Right renal pelvis (tissue), 4 donors: ENCODE measurements at places on chromosomes 12 and 14. TPM values are rescaled to one million over a fixed set of nuclear protein-coding genes. Genes with fewer than 3 reads are reported as not detected.

DNA sequence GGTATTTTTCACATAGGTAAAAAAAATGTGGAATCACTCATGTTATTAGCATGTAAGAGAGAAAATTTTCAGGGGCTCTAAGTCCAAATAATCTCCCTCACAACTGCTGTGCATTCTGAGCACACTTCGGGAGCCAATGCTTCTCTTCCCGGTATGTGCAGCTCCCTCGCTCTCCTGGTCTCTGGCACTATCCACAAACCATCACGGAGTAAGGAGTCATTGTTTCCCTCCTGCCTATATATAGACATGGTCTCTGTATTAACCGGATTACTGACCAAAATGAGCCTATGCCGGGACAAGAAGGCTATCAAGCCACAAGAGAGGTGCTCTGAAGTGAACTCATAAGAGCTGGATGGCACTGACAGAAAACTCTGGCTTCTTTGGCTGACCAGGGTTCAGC, 13.4 kb downstream of the HECTD4 start:
- DNase-seq, result no peak

C2CD5 gene
- 80.6 TPM for polyA plus RNA-seq

SLC5A8 gene
- 31.3 TPM for polyA plus RNA-seq

NTN4 gene
- polyA plus RNA-seq, result 101 TPM

DNA sequence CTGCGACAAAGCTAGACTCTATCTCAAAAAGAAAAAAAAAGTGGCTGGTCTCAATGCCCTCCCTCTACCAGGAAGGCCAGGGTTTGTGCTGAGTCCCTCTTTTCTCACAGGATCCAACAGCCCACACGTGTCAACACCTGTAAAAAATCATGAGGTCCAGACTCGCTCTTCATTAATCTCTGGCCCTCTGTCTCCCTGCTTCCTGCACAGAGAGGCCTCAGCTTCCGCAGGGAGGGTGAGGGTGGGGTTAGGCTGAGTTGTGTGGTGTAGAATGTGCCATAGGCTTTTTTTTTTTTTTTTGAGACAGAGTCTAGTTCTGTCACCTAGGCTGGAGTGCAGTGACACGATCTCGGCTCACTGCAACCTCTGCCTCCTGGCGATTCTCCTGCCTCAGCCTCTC, 6.1 kb downstream of the CFAP73 start:
- no peak for DNase-seq

DNA sequence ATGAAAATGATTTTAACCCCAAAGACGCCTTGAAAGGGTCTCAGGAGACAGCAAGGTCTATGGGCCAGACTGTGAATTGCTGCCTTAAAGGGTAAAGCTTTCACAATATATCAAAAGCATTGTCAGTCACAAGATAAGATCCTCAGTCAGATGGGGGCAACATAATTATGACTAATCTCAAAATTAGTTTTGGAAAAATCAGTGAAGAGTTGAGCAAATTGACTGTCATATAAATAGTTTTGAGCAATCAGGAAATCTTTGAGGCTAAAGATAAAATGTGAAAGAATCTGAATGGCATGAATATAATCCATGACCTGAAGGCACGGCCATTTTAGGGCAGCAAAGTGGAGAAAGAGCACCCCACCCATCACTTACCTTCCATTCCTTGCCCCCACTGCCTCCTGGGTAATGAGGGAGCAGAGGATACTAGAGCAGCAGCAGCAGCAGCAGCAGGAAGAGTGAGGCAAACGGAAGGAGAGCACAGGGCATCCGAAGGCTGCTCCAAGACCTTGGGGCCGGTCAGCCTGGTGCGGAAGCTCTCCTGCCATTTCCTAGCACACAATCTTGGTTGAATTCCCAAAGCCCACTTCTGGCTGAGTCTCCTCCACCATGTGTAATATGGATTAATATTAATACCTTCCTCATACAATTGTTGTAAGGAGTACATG, 7.0 kb downstream of the STON2 start:
- no peak for DNase-seq

ESYT1 gene
- 75.9 TPM for polyA plus RNA-seq

- DNase-seq, result no peak
These were observed 258.6 kb downstream of the KTN1 start for GRCh38 chr14:55838529-55839052.

DNA sequence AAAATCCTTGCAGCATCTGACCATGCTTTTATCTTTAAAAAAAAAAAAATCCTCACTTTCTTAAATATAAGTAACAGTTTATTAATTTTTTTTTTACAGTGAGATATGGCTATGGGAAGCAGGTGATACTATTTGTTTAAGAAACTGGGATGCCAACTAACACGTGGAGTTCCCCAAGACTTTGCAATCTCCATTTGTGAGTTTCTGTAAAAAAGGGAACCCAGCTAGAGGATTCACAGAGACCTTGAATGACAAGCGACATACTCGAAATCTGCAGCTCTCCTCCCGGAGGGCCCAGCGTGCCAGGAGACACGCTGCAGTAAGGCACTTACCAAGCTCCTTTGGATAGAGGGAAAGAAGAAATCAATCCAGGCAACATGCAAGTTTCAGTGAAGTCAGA, 30.1 kb downstream of the SLC15A4 start:
- DNase-seq, result no peak

SLC7A7 gene
- 132 TPM for polyA plus RNA-seq

- no peak for DNase-seq
These were observed 61.8 kb downstream of the GLT1D1 start for GRCh38 chr12:128914908-128915563.

RERG gene
- 42.5 TPM for polyA plus RNA-seq

DNA sequence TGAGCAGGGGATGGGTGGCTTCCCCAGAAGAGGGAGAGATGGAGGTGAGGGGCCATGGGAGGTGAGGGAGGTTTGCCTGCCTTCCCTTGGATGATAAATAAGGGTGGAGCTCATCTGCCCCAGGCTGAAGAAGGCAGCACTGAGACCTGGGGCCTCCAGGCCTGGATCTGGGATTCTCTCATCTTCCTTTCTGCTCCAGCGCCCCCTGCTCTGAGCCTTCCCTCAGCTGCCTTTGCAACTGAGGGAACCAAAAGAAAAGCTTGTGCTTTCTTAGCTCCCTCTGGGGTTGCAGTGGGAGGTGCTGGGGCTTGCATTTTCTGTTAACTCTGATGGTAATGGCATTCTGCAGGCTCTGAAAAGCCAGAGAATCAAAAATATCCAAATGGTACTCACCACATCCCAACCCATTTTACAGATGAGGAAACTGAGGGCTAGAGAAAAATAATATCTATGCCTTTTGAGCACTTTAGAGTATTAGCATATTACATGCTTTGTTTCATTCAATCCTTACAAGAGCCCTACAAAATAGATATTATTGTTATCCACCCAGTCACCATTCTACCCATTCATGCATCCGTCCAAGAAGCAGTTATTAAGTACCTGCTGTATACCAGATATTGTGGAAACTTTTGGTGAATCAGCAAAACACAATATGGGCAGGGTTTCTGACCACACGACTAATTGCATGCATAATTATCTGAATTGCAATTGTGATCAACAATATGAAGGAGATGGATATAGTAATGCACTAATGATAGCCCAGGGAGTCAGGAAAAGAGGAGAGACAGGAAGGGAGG, 102.2 kb downstream of the WSCD2 start:
- no peak for DNase-seq

DNA sequence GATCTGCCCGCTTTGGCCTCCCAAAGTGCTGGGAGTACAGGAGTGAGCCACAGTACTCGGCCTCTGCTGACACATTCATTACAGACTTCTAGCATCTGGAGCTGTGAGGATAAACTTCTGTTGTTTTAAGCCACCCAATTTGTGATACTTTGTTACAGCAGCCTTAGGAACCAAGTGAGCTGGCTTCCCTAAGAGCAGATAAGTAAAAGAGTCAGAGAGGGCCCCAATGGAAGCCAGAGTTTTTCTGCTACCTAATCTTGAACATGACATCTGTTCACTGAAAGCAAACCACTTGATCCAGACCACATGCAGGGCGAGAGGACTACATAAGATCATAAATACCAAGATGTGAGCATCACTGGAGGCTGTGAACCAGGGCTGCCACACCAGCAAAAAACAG, 3.7 kb upstream of the MAPKAPK5 start:
- DNase-seq, result no peak

ANKS1B gene
- 3.1 TPM for polyA plus RNA-seq

PLA2G1B gene
- 0.73 TPM for polyA plus RNA-seq

GRCh38 chr14:90412058-90412457, 15.2 kb downstream of the CALM1 start:
- DNase-seq, result no peak

DNA sequence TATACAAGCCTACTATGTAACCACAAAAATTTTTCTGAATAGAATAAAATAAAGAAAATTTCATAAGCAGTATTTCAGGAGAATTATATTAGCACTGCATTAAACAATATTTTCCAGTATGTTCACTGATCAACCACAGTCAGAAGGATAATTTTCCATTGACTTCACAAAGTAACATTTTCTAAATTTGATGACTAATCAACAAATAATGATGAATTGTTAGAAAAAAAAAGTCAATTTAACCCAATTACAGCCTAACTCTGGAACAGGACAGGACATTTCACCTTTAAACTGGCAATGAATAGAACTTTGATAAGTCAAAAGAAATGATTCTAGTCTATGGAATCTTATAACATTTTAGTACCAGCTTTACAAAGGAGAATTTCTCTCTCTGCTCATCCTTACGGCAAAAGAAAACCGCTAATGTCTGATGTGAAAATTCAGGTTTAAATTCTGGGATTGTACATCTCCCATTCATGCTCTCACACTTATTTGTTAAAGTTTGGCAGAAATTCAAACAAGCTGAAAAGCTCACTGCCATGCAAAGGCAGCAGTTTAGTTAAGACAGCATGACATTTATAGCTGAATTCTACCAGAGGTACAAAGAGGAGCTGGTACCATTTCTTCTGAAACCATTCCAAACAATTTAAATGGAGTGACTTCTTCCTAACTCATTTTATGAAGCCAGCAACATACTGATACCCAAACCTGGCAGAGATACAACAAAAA, 84.5 kb downstream of the MDGA2 start:
- no peak for DNase-seq

E2F7 gene
- 7.6 TPM for polyA plus RNA-seq

CEBPE gene
- 0.18 TPM for polyA plus RNA-seq

CD69 gene
- polyA plus RNA-seq, result 2.0 TPM

DNA sequence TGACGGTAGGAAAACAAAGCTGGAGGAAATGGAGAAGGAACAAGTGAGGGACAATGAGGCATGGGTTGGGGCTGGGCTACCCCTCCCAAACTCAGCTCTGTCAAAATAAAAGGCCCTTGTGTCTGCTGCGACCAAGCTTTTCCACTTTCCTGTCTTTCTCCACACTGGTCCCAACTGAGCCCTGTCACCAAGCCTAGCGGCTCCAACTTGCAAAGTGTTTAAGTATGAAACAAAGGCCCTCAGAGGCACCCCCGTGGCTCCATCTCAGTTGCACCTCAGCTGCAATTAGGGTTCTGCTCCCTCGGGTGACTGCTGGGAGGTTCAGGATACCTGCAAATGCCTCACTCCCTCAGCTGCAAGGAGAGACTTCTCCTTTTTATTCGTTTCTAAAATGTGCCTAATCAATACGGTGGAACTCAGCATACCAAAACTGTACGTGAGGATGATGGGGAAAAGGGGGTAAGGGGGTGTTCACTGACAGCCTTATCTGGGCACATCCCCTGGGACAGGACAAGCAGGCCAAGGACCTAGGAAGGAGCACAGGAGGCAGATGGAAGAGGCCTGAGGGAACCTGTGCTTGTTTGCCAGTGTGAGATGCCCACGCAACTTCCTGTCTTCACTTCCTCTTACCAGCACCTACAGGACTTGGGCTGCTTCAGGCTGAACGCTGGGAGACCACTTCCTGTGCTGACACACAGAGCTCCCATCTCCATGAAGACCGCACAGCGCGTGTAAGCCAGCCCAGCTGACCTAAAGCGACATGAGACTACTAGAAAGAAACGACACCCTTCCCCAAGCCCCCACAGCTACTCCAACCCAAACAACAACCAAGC, 8.9 kb downstream of the VAMP1 start:
- DNase-seq, result no peak

DNA sequence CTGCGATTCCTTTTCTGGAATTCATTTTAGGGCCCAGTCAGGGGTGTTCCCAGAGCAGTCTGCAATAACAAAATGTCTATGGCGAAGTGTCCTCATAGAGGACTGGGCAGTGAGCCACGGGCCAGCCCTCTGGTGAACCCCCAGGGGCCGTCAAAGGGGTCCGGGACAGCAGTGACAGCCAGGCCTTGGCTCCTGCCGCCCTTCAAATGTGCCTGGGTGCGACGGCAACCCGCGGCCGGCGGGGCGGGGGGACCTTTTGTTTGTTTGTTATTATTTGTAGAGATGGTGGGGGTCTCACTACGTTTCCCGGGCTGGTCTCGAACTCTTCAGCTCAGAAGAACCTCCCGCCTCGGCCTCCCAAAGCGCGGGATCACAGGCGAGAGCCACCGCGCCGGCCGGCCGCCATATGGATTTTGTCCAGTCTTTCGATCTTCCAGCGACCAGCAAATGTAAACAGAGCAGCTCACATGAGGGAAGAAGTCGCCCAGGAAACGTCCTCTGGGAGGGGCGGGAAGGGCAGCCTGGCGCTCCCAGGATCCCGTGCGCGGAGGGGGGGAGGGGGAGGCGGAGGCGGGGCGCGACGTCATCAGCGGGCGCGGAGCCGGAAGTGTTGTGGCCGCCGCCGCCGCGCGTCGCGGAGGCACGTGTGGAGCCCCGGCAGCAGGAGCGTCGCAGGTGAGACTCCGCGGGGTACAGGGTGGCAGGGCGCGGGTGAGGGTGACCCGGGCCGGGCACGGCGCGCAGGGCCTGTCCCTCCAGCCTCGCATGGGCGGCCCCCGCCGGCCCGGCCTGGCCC, at the start of gene TRMT61A:
TRMT61A (plus strand) TSS at position 610 of the 796 bp plus-strand sequence. CDS start 783 bp downstream, outside the sequence.
- DNase-seq, result peak; percentile 80

EXOC3L4 gene
- polyA plus RNA-seq, result 3.3 TPM

GPR65 gene
- 0.66 TPM for polyA plus RNA-seq

DNA sequence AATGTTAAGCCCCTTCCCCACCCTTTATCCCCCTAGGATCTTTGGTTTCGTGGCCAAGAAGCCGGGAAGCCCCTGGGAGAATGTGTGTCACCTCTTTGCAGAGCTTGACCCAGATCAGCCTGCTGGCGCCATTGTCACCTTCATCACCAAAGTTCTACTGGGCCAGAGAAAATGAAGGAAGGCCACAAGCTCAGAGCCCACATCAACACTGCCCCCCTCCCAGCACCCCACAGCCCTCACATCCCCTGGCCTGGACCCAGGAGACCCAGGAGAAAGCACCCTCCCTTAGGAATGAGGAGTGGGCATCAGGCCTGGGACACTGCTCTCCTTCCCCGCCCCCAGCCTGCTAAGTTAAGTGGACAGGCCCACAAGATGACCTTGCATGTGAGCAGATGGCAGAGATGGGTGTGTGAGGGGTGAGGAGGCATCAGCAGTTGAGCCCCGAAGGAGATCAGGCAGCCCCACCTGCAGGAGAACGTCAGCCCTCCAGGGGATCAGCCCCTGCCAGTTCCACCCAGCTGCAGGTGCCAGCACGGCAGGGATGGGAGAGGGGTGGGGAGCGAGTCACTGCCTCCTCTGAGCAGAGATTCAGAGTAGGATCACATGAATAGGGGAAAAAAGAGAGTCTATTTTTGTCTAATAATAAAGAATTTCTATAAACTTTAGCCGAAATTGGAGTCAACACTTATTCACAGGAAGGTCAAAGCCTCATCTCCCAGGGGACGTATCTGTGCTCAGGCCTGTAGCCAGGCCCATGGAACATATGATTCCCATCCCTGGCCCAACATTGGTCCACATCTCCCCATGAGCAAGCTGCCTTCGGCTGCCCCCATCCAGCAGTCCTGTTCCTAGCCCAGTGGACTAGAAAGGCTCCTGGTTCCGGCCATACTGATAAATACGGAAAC, 14.1 kb downstream of the TNS2 start:
- no peak for DNase-seq
